ENCODE measurements at places on chromosomes 11 and 22. TPM values are rescaled to one million over a fixed set of nuclear protein-coding genes. Genes with fewer than 3 reads are reported as not detected.
A peak's percentile ranks its signal among the peaks of the same experiment; 100 is the strongest.

- peaks cover under 1% of the 10 kb centered on the region for H3K4me1 ChIP-seq
- no peak for DNase-seq
- no peak overlapping the region for H3K27ac ChIP-seq
- no peaks in the 10 kb centered on the region for H3K27me3 ChIP-seq
- no peak overlapping the region for H3K4me3 ChIP-seq
- no peaks in the 10 kb centered on the region for H3K36me3 ChIP-seq
Measured at GRCh38 chr11:46597609-46598219, 3.9 kb upstream of the AMBRA1 start.

DNA sequence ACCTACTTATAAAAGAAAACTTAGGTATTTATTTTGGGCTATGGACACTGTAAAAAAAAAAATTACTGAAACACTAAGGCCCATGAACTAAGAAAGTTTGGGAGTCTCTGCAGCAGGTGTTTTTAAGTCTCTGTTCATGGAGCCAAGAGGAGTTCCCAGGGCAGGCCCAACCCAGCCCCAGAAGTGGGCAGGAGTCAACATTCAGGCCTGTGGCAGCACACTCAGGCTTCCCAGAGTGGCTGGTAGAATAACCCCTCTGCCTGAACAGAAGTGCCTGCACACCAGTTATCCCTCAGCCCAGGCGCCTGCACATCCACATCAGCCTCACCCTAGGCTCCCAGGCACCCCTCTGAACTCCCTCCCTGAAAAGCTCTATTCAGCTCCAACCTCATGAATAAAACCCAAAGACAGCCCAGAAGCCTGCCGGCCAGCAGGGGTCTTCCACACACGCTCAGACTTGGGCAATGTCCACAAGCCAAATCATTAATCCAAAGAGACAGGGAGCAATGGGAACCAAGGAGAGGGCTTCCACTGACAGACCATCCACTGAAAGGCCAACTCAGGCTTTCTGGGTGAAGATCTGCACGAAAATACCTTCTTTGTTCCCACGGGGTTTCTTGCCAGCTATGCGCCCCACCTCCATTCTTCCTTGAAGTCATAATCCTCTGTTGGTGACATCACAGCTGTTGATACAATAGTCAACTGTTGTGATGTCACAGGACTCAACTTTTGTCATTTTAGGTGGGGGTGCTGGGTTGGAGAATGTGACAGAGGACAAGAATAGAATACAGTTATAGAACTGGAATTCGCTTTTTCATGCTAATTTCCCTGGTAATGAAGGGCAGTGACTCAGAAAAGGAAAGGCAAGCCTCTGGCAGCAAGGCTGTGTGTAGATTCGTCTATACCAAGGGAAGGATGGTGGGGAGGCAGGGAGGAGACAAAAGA, 83.7 kb downstream of the RPL27A start:
- H3K27me3 ChIP-seq: no peaks in the 10 kb centered on the region
- H3K27ac ChIP-seq: peak overlapping the region; percentile 57
- H3K4me3 ChIP-seq: no peak overlapping the region
- no peaks in the 10 kb centered on the region for H3K36me3 ChIP-seq

GRCh38 chr11:11572386-11572785, 49.4 kb downstream of the GALNT18 start:
- peaks cover 9% of the 10 kb centered on the region for H3K4me1 ChIP-seq
- H3K36me3 ChIP-seq: no peaks in the 10 kb centered on the region
- no peak overlapping the region for H3K27ac ChIP-seq
- no peaks in the 10 kb centered on the region for H3K27me3 ChIP-seq
- H3K4me3 ChIP-seq: no peak overlapping the region
- DNase-seq: no peak

Gene LAYN
- 18.2 TPM for polyA plus RNA-seq

Gene THRSP
- polyA plus RNA-seq: 0.41 TPM

- H3K27me3 ChIP-seq: no peaks in the 10 kb centered on the region
- DNase-seq: no peak
- H3K4me1 ChIP-seq: peaks cover 34% of the 10 kb centered on the region
Measured at GRCh38 chr22:38171927-38172831, 9.5 kb downstream of the PLA2G6 start.

Gene CRYBB1
- polyA plus RNA-seq: 1.0 TPM

DNA sequence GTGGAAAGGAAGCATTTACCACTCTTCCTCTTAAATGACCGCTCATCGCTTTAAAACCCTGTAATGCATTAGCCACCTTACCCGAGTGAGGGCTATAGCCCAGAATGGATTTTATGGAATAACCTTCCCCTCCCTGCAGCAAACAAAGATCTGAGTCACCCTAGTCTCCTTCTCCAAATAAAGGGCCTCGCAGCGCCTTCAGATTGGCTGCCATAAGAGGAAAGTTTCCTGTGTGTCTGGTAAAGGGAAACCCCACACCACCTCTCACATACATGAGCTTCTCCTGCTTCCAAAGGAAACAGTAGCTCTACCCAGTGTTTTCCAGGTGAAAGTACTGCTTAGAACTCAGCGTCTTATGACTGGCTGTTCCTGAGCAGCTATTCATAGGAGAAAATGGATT, 47.8 kb downstream of the PPP2R1B start:
- no peak for DNase-seq
- peak overlapping the region; percentile 10 for H3K27ac ChIP-seq
- H3K4me1 ChIP-seq: peaks cover 6% of the 10 kb centered on the region
- no peak overlapping the region for H3K4me3 ChIP-seq
- no peaks in the 10 kb centered on the region for H3K27me3 ChIP-seq
- no peaks in the 10 kb centered on the region for H3K36me3 ChIP-seq

DNA sequence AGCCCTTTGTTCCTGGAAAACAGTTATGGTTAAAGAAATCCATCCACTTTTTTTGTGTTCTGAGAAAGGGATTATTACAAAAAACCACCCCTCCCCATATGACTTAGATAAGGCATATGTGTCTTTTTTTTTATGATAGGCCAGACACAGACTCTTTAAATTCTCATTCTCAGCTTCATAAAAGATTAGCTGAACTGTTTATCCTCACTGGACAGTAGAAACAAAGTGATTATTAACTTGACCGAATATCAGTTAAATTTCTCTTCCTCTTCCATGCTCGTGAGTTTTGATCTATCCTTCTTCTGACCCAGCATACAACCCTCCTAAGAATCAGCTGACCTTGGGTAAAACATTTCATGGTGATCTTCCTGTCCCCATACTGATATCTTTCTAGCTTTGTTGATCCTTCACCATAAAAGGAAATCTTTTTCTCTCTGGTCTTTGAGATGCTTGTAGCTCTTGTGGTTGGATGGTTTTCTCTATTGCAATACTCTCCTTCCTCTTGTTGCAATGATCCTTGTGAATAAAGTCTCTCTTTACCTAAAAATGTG, 26.2 kb downstream of the OR2AG2 start:
- DNase-seq: no peak
- H3K4me1 ChIP-seq: peaks cover 24% of the 10 kb centered on the region
- peak overlapping the region; percentile 91 for H3K27ac ChIP-seq

DNA sequence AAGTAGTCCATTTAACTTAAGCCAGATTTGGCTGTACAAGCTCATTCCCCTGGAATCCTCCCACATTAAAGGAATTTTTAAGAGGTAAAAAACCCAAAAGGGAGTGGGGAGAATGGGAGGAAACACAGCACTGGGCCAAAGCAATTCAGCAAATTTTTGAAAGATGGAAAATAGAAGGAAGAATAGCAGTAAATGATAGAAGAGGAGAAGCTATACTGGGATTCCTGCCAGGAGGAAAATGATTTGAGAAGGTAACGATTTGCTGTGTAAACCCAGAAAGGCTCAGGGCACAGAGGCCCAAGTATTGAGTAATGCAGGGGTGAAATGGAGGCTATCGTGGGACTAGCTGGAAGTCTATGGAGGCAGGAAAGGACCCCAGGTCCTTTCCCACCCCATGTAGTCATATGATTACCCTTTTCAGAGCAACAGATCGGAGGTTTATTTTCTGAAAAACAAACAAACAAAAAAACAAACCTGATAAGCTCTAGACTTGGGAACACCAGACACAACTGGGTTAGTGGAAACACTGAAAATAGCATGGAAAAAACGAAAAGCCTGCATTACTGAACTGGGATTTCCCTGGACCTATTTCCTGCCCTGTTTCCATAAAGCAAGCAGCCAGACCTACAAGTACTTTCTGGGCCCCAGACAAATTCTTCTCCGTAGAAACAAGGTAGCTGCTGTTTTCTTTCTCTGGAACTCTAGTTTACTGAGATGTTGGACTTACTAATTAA, 140.0 kb downstream of the SWAP70 start:
- H3K27me3 ChIP-seq: no peaks in the 10 kb centered on the region
- no peaks in the 10 kb centered on the region for H3K36me3 ChIP-seq
- H3K27ac ChIP-seq: no peak overlapping the region
- H3K4me3 ChIP-seq: no peak overlapping the region

DNA sequence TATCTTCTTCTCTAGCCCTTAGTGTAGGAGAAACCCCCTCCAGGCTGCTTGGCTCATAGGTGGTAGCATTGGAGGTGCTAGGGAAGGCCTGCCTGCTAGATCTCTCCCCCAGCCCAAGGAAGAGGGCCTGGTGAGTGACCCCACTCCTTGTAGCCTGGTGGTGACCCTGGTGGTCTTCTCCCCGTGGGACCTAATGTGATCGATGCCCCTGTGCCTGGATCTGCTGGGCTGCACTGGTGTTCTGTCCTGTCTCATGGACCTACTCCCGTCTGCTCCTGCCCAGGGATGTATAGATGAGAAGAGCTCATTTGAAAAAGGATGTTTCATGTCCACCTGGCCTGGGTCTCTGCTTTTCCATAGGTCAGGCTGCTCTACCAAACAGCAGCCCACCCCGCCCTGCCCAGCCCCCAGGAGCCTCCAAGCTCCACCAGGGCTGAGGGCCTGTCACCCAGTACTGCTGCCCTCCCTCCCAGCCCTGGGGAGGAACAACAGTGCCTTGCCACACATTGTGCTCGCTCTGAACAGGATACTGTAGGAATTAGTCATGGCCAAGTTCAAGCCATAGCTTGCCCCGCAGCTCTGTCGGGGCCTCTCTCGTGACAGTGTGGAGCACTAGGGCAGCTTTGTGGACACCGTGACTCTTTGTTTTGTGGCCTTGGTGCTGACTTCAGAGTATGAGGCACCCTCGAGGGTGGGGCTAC, 19.7 kb downstream of the SLC37A2 start:
- H3K27me3 ChIP-seq: peaks cover 6% of the 10 kb centered on the region
- no peak for DNase-seq
- no peak overlapping the region for H3K27ac ChIP-seq
- H3K4me1 ChIP-seq: no peaks in the 10 kb centered on the region
- no peaks in the 10 kb centered on the region for H3K36me3 ChIP-seq
- H3K4me3 ChIP-seq: no peak overlapping the region

Gene ZNF202
- polyA plus RNA-seq: 23.4 TPM

Gene SPON1
- polyA plus RNA-seq: 108 TPM

DNA sequence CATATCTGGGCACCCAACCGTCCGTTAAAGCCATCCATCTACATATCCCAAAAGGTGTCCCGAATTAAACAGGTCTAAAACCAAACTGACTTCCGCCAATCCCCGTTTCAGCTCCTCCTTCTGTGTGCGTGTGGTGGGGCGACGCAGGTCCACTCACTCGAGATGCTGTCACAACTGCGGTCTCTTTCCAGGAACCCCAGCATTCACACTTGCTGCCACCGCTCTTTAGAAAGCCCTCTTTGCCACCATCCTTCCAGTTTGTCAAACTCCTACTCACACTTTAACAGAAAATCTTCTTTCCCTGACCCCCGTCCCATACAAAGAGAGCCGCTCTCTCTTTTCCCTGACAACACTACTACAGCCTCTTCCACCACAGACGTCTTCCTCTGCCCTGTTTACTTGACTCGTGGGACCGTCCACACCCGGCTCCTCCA, 467 bp downstream of the ESS2 start:
- H3K36me3 ChIP-seq: no peaks in the 10 kb centered on the region
- H3K27ac ChIP-seq: no peak overlapping the region
- H3K27me3 ChIP-seq: peaks cover 22% of the 10 kb centered on the region
- no peak for DNase-seq
- H3K4me1 ChIP-seq: peaks cover 19% of the 10 kb centered on the region
- peak overlapping the region; percentile 84 for H3K4me3 ChIP-seq

DNA sequence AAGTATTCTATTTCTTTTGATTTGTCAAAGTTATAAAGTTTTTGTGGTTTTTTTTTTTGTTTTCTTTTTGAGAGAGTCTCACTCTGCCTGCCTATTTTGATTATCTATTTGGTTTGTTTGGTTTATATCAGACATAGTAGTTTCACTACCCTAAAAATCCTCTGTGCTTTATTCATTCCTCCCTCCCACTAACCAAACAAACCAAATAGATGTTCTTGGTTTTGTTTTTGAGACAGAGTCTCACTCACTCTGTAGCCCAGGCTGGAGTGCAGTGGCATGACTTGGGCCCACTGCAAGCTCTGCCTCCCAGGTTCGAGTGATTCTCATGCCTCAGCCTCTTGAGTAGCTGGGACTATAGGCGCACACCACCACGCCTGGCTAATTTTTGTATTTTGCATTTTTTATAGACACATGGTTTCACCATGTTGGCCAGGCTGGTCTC, 67.9 kb downstream of the ENTHD1 start:
- H3K27me3 ChIP-seq: peaks cover 23% of the 10 kb centered on the region
- H3K4me1 ChIP-seq: no peaks in the 10 kb centered on the region
- no peak overlapping the region for H3K4me3 ChIP-seq
- no peak overlapping the region for H3K27ac ChIP-seq
- H3K36me3 ChIP-seq: no peaks in the 10 kb centered on the region
- DNase-seq: no peak

Gene SMC1B
- 0.10 TPM for polyA plus RNA-seq

DNA sequence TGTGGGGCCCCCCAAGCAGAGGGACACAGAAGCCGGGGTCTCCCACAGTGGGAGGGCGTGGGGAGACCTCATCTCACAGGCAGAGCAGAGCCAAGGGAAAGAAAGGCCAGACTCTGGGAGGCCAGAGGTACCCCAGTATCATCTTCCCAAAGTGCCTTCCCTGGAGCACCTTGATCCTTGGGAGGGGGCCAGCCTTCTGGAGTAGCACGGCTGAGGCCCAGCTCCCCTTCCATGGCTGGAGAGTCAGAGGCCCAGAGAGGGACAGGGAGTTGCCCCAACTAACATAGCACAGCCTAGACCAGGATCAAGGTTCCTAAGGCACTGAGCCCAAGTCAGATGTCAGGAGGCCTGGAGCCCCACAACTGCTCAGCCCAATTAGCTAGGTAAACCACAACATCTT, 50.6 kb downstream of the ELFN2 start:
- H3K4me3 ChIP-seq: no peak overlapping the region
- no peaks in the 10 kb centered on the region for H3K27me3 ChIP-seq
- no peaks in the 10 kb centered on the region for H3K4me1 ChIP-seq
- no peak for DNase-seq
- H3K27ac ChIP-seq: no peak overlapping the region

GRCh38 chr11:92204731-92205130, 19.9 kb upstream of the FAT3 start:
- H3K4me3 ChIP-seq: no peak overlapping the region
- no peaks in the 10 kb centered on the region for H3K36me3 ChIP-seq
- H3K27ac ChIP-seq: no peak overlapping the region
- no peaks in the 10 kb centered on the region for H3K4me1 ChIP-seq
